ENCODE measurements at places on chromosomes 1 and 21.
A peak's percentile ranks its signal among the peaks of the same experiment; 100 is the strongest.

GRCh38 chr1:71687376-71687775 is 595.0 kb downstream of the NEGR1 start:
- DNase-seq = no peak

GRCh38 chr1:203807196-203807595 is 11.8 kb downstream of the ZBED6 start:
- DNase-seq = no peak

DNA sequence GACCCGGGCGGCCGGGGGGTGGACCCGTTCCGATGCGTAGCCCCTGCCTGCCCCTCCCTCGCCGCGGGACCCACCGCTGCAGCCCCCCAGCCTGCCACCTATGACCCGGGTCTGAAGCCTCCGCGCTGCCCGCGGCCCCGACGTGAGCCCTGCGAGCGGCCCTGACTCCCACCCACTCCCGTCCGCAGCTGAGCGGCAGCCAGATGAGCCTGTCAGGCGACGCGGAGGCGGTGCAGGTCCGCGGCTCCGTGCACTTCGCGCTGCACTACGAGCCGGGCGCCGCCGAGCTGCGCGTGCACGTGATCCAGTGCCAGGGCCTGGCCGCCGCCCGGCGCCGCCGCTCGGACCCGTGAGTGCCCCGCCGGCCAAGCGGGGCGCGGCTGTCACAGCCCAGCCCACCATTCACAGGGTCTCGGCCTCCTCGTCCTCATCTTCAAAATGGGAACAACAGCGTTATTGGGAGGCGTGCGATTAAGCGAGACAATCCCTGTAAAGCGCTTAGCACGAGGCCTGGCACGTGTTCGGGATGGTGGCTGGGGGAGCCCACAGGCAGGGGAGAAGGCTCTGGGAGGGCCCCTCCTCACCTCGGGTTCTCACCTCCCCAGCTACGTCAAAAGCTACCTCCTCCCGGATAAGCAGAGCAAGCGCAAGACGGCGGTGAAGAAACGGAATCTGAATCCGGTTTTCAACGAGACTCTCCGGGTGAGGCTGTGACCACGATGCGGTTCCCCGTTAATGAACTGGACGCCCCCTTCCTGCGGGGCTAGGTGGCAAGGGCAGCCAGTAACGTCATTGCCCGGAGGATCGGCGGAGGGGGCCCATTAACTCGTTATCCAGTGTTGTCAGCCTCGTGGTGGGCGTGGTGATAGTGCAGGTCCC is 8.2 kb downstream of the SYTL1 start:
- DNase-seq = peak; percentile 71

DNA sequence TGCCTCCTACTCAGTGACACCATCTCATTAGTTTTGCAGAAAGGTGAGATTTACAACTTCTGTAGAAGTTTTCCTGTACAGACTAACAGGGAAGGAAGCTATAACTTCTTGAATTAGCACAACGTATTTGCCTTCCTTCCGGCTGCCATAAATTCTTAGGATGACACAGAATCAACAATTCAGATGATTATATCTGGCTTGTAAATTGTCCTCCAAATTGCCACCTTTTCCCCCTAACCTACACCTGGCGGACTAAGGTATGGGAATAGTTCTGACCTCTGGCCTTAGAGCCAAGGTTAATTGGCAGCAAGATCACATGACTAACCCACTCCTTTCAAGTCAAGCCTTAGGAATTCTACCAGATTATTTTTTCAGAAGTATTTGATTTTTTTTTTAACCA is 284.3 kb downstream of the LMO4 start:
- no peak for DNase-seq
